ENCODE measurements at places on chromosomes 7 and 10.

GRCh38 chr10:122492999-122493481, 31.7 kb downstream of the HTRA1 start:
- no peak for DNase-seq

DNA sequence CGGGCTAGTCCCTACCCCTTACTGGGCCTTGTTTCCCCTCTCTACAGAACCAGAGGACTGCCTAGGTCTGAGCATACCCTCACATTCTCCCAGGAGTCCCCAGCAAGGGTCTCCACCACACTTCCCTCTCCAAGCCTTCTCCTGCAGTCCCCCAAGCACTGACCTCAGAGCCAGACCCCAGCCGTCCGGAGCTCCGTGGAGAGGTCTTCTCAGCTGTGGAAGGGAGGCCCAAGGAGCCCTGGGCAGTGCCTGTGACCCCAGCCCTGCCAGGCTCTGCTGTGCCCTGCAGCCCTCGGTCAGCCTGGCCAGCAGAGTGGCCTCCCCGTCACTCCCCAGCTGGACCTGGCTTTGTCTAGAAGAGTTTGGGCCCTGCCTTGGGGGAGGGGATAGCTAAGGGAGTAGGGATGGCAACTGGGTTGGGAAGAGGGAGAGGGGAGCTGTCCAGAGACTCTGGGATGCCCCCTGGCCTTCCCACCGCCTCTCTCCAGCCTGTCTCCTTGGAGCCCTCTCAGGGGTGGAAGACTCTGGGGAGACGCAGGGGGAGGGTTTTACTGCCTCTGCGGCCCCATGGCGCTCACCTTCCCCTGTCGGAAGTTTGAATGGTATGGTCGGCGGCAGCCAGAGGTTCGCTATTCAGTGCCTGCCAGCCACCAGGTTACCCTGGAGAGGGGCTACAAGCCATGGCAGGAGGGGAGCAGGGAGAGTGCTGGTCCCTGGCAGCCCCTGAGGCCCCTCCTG, at the start of gene C10orf105:
Gene C10orf105 (minus strand): TSS at position 315 of the 738 bp plus-strand sequence. CDS start 3,441 bp downstream, outside the sequence.
- DNase-seq = peak; percentile 75

- DNase-seq = no peak
Measured at GRCh38 chr10:71663311-71663710, 56.3 kb downstream of the C10orf105 start.

DNA sequence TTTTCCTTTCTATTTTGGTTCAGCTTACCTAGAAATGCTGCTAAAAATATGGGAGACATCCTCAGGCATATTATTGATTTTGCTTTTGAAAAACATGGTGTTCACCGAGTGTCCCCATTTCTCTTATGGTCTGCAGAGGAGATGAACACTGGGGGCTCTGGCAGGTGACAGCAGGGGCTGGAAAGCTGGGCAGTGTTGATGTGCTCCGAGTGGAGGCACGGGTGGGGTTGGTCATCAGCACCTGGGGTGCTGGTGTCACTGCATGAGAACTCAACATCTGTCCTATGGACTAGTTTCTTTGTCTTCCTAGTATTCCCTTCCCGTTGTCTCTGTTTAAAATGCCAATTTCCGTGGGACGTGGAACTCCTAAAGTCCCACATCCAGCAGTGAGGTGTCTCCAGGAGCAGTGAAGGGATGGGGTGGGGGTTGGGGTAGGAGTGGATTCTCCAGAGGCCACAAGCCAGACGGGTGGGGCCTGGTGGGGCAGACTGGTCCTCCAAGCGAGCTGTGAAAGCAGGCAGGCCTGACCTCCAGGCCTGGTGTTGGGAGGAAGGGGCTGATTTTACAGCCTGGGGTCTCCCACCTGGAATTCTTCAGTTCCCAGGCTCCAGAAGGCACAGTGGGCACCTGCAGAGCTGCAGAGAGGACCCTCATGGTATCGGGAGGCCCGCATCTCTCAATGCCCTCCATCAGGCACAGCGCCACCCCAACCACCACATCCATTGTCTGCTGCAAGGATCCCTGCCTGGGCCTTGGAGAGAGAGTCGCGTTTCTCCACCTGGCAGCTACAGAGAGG, 24.4 kb downstream of the ZNF775 start:
- DNase-seq = no peak

DNA sequence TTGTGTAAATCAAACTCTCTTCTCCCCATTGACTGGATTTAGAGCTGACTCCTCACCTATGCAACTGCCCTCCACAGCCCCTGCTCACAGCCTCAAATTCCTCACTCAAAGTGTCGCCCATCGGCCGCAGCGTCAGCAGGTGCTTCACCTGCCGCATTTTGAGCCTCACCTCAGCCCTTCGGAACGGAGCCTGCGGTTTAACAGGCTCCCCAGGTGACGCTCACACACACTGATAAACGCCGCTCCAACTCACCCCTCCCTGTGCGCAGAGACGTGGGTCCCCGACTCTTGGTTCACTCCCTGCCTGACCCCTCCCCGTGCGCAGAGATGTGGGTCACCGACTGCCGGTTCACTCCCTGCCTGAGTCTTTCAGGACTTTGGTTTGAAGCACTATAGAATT, 57.1 kb downstream of the CARD11 start:
- DNase-seq = no peak

- no peak for DNase-seq
Measured at GRCh38 chr10:91210435-91210834, 10.0 kb upstream of the PCGF5 start.

DNA sequence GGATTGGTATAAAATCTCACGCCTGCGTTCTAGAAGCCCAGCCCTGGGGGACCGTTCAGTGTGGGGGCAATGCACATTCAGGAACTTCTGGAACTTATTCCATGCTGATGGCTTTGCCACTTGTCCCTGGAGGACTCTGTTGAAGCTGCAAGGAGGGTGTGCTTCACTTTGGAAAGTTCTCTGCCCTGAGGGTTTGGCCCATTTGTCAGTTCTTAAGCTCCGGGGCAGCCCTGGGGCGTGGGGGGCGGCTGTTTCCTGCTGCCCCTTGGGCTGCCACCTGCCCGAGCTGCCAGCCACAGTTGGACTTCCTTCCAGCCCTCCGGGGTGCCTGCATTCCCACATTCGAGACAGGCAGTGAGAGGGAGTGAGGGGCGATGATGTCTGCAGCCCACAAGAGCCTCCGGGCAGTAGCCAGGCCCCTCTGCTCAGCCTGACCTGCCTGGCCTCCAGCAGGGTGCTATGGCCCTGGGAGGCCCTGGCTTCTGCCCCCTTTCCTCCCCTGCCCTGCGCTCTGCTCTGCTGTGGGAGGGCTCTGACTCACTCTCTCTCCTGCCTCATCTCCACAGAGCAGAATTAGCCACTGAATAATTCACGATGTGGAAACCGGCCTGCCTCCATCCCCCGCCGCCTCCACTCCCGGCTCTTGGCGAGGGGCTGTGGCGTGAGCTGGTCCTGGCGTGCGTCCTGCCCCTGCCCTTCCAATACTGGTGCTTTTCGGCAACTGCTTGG, 1.9 kb downstream of the TTYH3 start:
- peak; percentile 78 for DNase-seq

- DNase-seq = no peak
Measured at GRCh38 chr7:139118234-139118804, 8.8 kb upstream of the ZC3HAV1 start.

- DNase-seq = no peak
Measured at GRCh38 chr7:157691586-157692459, 355.0 kb downstream of the DNAJB6 start.

DNA sequence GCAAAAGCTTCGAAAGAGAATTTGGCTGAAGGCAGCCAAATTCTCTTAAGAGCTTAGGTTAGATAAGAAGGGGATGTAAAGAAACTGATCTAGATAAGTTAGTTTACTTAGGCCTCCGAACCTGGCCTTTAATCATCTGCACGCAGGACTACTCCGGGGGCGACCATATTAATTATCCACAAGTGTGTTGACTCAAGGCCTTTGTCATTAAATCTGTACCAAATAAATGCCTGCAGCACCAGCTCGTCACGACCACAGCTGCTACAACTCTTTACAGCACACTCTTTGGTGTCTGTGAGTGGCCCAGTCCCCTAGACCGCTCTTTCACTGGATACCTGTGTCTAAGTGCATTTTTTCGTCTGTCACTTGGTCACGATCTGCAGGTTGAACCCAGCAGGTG, 69.8 kb upstream of the LSM8 start:
- DNase-seq = no peak

GRCh38 chr10:64261676-64262075, 740.5 kb downstream of the REEP3 start:
- no peak for DNase-seq

DNA sequence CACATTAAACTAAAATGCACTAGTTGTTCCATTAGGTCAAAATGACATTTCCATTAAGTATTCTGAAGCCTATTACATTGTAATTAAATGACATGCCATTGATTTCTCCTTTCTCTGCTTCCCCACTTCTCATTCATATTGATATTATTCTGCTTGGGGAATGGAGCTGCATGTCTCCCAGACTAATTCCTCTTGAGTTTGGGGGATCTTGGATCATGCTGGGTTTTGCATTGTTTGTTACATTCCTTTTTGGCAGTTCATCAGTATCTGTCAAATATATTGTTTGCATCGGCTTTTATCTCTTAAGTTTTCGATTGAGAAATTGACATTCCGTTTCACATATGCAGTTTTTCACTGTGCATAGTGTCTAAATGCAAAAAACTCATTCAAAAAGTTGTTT, 65.1 kb upstream of the CYP26C1 start:
- DNase-seq = no peak

- DNase-seq = no peak
Measured at GRCh38 chr10:12327074-12327473, 22.3 kb upstream of the CAMK1D start.

DNA sequence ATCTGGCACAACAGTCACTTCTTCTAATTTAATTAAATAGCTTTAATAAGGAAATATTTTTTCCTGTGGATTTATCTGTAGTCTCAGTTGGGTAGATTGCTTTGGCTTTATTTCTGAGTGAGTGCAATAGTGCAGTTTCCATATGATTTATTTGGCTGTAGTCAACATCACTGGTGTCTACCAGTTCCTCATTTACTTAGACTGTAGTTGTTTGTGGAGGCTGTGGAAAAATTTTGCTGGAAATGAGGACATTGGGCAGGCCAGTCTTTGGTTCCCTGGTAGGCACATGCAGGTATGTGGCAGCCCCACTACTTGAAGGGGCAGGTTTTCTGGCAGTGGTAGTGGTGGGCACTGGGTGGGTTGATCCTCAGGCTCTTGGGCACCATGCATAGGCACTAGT, 15.5 kb downstream of the TAS2R40 start:
- no peak for DNase-seq

- no peak for DNase-seq
Measured at GRCh38 chr7:143411976-143412708, 3.5 kb upstream of the EPHA1 start.

- no peak for DNase-seq
Measured at GRCh38 chr7:110854166-110854565, 236.8 kb upstream of the LRRN3 start.

DNA sequence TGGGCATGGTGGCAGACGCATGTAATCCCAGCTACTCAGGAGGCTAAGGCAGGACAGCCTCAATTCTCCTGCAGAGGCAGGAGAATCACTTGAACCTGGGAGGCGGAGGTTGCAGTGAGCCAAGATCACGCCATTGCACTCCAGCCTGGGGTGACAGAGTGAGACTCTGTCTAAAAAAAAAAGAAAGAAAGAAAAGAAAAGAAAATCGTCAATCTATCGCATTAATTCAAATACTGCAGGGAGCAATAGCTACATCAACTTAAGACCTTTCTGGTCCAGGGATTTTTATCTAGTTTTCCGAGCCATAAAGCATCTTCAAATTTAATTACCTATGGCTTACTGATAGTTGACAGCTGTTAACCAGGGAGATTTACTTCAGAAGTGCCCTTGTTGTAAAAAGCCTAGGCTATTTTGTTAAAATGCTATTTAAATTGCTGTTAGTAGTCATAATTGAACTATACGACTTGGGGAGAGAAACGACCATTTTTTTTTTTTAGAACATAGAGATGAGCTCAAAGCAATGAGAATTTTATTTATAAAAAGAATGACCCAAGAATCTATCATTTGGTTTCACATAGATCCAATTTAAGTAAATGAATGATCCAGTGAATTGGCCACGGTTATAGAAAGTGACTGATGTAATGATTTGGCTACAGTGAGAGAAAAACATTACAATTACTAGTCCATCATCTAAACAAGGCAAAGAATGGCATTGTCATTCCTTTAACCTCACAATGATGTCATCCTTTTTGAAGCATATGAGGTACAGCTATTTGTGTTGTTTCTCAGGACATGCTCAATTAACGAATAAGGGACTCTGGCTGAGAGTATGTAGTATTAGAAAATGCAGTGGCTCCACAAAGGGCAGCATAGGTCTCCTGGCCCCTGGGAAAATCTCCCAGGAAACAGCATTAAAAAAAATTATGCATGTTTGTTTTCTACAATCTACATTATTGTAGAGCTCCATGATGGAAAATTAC, 85.3 kb downstream of the SEMA3C start:
- DNase-seq = no peak
